ENCODE measurements at places on chromosomes 3 and 15.

GRCh38 chr15:60406513-60407414 lies 9.0 kb upstream of the ANXA2 start:
- DNase-seq = no peak

DNA sequence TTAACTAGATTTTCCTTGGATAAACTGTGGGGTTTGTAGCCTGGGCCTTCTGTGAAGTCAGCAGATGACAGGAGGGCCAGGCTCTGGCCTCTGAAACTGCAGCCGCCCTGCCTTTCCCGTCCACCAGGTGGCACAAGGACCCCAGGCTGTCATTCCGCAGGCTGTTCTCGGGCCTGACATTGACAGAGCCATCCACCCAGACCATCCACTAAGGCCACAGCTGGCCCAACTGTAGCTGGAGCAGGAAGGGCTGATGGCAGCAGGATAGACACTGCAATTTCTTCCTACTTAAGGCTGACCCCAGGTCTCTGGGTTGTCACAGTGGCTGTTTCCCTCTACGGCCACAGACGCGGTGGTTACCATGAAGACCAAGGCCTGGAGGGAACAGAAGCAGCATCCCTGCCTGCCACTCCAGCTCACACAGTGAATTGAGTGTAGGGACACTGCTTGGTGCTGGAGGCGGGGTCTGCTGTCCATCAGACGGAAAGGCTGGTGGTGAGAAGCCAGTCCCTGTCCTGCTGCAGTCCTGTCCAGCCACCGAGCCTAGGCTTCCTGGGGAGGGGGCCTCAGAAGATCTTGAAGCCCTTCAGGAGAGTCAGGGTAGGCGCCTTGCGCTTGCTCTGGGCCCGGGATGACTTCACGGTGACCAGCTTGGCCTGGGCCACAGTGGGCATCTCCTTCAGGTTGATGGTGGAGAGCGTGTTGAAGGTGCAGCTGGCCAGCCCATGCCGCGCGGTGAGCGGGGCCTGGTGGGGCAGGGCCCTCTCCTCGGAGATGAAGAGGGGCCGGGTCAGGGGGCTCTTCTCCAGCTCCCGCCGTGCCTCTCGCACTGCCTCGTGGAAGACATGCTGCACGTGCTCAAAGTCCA lies 9.4 kb downstream of the SLC51B start:
- DNase-seq = peak; percentile 46

- no peak for DNase-seq
Observed at GRCh38 chr3:29291982-29292363, 11.1 kb downstream of the RBMS3 start.

DNA sequence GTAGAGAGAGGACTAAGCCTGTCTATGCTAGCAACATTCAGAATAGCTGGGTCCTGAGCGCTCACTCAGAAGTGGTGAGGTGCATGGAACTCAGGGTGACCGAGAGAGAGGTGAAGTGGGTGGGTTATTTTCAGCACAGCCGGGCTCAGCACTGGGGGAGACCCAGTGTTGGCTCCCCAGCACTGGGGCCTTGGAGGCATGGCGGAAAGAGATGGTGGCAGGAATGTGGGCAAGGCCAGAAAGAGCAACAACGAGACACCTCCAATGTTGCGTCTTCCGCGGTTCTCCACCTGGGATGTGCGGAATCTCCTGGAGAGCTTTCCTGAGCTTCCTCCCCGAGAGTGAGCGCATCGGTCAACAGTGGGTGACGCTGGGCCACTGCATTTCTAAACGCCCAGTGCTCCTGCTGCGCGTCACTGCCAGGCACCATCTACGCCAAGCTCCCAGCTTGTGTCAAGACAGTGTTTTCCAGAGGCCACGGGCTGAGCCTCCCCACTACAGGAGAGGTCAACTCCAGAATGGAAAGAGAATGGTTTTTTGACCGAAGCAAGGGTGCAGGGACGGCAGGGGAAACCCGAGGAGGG lies 148.4 kb downstream of the ADAMTS17 start:
- no peak for DNase-seq

- peak; percentile 54 for DNase-seq
Observed at GRCh38 chr15:38696109-38696727, 131.6 kb upstream of the RASGRP1 start.

GRCh38 chr3:195771646-195772300 lies 40.0 kb downstream of the MUC4 start:
- no peak for DNase-seq

- no peak for DNase-seq
Observed at GRCh38 chr15:48936666-48937065, 27.1 kb downstream of the SHC4 start.

DNA sequence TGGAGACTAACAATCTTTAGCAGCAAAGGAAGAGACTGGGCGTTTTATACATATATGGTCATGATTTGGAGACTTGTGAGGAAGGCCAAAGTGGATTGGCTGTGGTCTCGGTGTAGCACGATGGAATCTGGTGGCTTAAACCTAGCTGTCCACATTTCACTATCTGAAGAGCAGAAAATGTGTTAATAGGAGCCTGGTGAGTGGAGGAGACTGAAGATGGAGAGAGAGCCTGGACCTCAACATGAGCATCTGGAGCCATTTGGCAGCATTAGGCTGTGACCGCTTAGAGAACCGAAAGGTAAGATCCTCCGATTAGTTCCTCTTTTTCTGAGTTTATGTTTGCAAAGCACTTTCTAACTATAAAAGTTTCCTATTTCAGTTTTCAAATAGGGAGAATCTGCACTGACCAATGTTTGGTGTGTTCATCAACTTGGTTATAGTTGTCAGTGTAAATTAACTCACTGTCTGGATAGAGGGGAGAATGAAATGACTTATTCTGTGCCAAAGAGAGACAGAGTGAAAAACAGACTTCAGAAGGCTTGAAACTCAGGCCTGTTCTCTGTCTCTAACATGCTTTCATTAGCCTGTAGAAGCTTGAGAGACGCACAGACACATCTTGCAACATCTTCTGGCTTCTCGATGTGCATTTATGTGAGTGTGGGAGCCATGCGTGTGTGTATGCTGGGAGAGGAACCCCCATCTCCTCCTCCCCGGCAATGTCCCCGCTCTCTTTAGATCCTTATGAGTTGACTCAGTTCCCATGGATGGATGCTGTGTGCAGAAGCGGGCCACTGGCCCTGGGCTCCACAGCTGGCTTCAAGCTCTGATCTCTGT lies 244.7 kb upstream of the TBL1XR1 start:
- no peak for DNase-seq

DNA sequence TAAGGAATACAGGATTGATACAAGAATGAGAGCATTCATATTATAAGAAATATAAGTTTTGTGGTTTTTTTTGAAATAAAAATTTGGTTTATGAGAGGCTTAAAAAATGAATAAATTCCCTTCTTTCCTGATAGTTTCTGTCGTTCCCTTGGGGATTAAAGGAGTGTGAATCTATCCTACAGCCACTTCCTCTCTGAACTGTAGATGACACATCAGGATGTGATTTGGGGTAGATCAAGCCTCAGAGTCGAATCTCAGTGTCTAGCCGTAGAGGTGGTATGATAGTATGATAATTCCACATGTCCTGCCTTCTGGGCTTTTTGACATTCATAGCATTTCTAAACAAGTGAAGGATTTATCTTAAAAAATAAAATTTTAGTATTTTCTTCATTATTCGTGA lies 343.1 kb downstream of the LPP start:
- DNase-seq = no peak

- no peak for DNase-seq
Observed at GRCh38 chr3:87268646-87269211, 7.7 kb downstream of the POU1F1 start.

DNA sequence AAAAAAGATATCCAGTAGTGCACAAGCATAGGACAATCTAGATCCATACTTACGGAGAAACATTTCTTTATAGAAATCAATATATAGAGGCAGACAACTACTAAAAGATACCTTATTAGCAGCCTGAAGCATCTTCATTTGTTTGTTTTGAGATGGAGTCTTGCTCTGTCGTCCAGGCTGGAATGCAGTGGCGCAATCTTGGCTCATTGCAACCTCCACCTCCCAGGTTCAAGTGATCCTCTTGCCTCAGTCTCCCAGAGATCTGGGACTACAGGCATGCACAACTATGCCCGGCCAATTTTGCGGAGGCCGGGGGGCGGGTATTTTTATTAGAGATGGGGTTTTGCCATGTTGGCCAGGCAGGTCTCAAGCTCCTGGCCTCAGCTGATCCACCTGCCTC lies 18.3 kb upstream of the SLMAP start:
- DNase-seq = no peak

- no peak for DNase-seq
Observed at GRCh38 chr15:80388326-80388725, 15.9 kb upstream of the ARNT2 start.

DNA sequence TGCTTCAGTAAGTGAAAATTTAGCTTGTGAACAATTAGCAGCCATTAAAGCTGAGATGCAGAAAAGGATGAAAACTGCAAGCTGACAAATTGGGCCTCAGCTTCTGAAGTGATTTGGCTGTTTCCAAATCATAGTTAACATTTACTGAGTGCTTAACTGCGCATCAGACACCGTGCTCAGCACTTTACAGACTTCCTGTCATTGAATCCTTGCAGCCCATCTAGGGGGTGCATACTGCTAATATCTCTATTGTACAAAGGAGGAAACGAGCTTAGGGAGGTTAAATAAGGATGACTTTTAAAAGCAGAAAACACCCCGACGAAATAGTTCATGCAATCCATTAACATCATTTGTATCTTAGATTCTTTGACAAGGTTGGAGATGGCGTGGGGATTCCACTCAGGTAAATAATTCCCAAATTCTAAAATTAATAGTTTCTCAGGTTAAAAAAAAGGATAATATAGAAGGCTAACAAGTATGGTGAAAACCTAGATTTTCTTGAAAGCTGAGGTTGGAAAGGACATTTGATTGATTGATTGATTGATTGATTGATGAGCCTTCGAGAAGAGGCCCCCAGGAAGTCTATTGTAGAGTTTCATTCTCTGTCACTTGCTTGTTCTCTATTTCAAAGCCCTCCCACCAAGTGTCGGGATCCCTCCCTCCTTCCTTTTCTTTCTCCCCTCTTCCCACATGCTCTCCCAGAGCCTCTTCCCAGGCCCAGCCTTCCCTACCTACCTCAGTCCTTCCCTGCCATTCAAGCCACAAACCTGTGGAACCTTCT lies 23.5 kb upstream of the EPHB3 start:
- no peak for DNase-seq

GRCh38 chr15:45535486-45536042 lies 13.0 kb upstream of the SLC30A4 start:
- no peak for DNase-seq

DNA sequence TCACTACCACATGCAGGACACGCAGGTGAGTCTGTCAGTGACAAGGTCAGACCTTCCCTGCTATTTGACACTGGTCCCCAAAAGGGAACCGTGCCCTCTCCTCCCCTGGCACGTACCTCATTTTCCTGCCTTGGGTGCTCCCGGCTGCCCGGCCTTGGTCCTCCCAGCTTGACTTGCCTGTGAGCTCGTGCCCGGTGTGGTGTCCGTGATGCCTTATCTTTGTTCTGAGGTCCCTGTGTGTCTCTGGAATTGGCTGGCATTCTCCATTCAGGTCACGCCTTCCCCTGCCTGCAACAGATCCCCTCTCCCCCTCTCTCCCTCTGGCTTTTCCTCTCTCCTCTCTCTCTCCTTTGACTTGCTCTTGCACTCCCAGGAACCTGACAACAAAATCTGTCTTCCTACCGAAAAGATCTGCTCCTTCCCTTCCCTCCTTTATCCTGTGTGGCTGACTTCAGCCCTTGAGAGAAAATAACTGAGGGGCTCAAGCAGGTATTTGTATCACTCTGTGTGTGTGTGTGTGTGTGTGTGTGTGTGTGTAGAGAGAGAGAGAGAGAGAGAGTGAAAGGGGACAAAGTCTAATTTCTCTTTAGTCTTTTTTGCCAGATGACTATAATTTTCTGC lies at the start of gene MASP1:
TSS of gene MASP1 (minus strand) at position 226 of the 621 bp plus-strand sequence. CDS start at position 121, 105 bp downstream.
- no peak for DNase-seq

DNA sequence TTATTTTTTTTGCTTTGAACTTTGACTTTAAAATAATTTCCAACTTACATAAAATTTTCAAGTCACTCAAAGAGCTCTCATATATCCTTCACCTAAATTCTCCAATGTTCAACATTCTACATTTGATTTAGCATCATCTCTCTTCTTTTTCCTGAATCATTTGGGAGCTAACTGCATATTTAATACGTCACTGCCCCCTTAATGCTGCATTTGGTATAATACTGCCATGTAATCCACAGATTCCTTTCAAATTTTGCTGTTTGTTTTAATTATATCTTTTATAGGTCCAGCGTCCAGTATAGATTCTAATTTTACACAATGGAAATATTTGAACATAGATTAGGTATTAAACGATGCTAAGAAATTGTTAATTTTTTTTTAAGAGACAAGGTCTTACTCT lies 2.3 kb upstream of the EIF2AK4 start:
- DNase-seq = no peak

- no peak for DNase-seq
Observed at GRCh38 chr3:13852638-13853009, 27.2 kb downstream of the WNT7A start.

- DNase-seq = no peak
Observed at GRCh38 chr3:143571548-143571947, 276.7 kb downstream of the SLC9A9 start.

GRCh38 chr3:120498556-120499346 lies 48.0 kb upstream of the FSTL1 start:
- no peak for DNase-seq

- no peak for DNase-seq
Observed at GRCh38 chr3:153070511-153070868, 91.5 kb upstream of the RAP2B start.

DNA sequence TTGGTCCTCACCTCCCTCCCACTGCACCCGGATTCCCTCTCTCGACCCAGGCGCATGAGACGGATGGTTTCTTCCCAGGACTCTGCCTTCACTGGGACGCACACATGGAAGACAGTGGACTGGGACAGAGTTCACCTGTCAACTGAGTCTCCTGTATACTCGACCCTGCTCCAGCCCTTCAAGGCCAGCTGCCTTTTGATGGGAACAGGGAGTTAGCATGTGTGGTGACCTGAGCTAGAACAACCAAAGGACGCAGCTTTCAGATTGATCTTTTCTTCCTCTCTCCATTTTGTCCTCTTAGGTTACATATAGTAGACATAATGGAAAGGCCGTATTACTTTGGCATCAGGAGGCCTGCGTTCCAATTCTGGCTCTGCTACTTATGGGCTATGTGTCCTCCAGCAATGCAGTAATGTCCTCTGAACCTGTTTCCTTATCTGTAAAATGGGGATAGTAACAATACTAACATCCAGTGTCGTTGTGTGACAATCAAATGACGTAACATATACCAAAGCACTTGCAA lies 94.1 kb downstream of the PEX5L start:
- no peak for DNase-seq

- DNase-seq = no peak
Observed at GRCh38 chr3:159273070-159273469, 471.2 kb downstream of the MFSD1 start.

DNA sequence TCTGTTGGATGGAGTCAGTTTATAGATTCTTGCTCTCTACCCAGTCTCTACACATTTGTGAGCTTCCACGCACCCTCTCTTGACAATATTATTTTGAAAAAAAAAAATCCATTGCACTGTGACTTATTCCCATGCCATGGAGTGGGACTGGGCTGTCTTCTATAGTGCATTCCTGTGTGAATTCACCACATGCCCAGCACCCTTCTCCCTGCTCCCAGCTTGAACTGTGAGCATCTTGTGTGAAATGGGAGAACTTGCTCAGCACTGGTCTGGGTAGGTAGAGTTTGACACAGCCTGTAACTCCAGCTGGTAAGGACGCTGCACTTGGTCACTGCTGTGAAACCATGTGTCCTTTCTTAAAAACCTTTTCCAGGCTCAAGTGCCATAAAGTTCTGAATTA lies 91.9 kb downstream of the ARNT2 start:
- no peak for DNase-seq

- DNase-seq = no peak
Observed at GRCh38 chr15:33766389-33766788, 201.9 kb upstream of the CHRM5 start.

Measured in activated CD4-positive, alpha-beta T cell treated with anti-CD3 and anti-CD28 coated beads, Interleukin-2, amount 50 U/mL, for 4 hours (primary cell).